ENCODE measurements at places on chromosomes 3 and 15.

- no peak for DNase-seq
Observed at GRCh38 chr3:185216607-185216958, 37.3 kb downstream of the EHHADH start.

DNA sequence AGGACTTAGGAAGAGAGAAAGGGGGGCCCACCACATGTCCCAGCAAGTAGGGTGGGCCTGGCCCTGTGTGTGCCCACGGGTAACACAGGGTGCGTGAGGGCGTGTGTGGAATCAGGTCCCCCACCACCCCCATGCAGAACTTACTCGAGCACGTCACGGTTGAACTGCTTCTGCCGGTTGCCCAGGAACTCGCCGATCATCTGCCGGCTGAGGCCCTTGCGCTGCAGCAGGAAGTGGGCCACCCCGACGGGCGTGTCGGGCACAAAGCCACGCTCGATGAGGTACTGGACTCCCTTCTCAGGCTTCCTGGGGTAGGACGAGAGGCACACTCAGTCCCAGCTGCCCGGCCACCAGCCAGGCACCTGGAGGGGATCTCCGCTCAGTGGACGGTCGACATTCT, 83.1 kb upstream of the RPL32 start:
- DNase-seq, result no peak

DNA sequence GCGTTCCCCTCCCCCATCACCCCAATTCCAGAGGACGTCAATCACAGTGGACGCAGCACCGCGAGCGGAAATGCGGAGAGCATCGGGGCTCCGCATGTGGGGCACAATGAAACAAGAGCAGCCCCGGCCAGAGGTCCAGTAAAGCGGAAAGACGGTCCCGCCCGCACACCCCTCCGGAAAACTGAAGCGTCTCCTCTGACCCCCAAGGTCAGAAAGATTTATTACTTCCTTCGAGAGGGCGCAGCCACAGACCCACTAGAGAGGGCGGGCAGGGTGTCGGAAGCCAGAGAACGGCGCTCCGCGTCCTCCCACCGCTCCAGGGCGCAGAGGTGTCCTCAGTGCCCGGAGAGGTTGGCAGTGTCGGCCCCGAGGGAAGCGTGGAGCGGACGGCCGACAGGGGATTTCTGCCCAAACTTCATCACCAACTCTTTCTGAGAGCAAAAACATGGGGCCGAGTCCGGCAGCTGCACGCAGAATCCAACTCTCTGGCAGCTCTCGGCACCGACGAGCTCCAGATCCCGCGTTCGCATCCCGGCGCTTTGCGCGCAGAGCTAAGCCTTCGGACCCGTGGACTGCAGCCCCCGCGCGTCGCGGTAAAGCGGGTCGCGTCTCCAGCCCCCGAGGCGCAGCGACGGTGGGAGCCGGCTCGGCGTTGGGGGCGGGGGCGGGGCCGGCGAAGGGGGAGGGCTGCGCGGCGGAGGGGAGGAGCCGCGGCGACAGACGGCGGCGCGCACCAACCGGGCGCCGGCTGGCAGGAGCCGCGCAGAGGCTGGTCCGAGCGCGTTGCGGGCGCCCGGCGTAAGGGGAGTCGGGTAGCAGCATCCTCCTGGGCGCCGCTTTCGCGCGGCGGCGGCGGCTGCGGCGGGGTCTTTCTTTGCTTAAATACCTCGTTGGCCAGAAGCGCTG, at the start of gene CHST2:
TSS of gene CHST2 (plus strand) at position 763 of the 906 bp plus-strand sequence. CDS start 1,046 bp downstream, outside the sequence.
- DNase-seq, result peak; percentile 78

GRCh38 chr3:9251055-9251786, 1.8 kb upstream of the SRGAP3 start:
- no peak for DNase-seq

DNA sequence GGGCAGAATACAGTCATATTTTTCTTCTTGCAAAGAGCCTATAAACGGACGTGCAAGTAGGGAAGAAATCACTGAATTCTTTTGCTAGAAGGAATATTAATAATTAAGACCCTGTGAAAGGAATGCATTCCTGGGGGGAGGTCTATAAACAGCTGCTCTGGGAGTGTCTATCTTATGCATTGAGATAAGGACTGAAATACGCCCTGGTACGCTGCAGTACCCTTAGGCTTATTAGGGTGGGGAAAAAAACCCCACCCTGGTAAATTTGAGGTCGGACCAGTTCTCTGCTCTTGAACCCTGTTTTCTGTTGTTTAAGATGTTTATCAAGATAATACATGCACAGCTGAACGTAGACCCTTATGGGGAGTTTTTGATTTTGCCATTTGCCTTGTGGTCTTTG, 100.0 kb upstream of the KBTBD8 start:
- DNase-seq, result no peak

DNA sequence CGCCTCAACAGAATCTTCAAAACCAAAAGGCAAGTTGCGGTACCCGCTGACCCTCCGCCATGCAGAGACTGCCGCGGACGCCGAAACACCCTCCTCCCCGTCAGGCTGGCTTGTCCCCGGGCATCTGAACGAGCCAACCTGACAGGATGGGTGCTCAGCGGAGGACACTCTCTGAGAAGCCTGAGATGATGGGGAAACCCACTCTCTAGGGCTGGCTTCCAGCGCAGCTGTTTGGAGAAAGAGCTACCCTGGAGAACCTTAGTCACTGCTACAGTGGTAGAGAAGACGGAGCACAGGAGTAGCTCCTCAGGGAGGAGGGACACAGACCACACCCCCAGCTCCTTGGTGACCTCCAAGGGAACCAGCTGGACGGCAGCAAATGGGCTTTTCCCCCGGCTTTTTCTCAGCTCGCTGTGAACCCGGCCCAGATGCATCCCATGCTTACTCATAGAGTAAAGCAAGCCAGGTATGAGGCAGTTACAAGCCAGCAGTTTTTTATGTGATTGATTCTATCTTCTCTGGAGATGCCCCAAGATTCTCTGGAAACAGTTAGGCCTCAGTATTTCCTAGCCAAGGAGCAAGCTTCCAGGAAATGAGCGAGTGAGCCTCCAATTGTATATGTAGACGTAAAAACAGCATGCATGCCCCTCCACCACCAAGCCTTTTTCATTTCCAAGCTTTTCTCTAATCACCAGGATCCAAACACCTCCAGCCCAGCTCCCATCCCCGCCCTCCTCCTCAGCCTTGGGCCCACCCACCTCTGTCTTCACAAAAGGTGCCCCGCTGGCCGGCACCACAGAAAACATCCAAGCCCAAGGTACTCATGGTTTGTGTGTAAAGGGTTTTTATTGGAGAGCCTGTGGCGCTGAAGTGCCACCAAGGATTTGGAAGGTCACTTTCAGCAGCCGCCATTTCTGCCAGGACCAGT, 38.7 kb downstream of the FAM174B start:
- no peak for DNase-seq

- DNase-seq, result no peak
Observed at GRCh38 chr3:161265916-161266571, 44.9 kb downstream of the NMD3 start.

DNA sequence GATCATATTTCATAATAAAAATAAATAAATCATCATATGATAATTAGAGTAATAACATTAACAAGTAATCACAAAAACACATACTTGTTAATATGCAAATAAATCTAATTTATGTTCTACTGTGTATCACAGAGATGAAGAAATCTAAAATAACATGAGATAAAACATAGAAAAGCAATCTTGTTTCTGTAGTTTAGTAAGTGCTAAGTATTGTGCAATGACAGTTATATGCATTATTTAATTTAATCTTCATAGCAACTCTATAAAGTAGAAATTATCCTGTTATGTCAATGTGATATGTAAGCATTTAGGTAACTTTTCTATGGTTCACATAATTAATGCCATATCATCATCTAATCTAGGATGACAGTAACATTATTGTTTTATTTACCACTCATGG, 108.2 kb upstream of the KCNMB2 start:
- DNase-seq, result no peak

GRCh38 chr15:82312586-82313349, 36.5 kb downstream of the GOLGA6L10 start:
- no peak for DNase-seq

- DNase-seq, result no peak
Observed at GRCh38 chr15:62465173-62465572, 300.1 kb upstream of the C2CD4B start.

- DNase-seq, result no peak
Observed at GRCh38 chr15:29825227-29825626, 3.0 kb upstream of the TJP1 start.

- no peak for DNase-seq
Observed at GRCh38 chr3:78912259-78912658, 855.5 kb downstream of the ROBO1 start.

- no peak for DNase-seq
Observed at GRCh38 chr15:48641416-48641815, 4.1 kb downstream of the FBN1 start.

DNA sequence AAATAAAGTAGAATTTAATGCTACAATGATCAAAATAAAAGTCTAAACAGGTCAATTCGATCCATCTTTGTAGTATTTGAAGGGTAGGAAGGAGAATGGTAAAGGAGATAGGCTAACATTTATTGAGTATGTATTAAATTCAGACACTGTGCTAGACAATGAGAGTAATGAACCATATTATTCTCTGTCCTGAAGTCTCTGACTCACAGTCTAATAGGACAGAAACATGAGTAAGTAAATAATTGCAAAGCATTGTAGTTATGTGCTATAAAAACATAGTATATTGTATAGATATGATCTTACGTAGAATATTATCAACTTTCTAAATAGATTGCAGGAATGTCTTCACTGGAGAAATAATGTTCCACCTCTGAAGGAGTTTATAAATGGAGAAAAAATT, 64.5 kb downstream of the MDFIC2 start:
- no peak for DNase-seq

DNA sequence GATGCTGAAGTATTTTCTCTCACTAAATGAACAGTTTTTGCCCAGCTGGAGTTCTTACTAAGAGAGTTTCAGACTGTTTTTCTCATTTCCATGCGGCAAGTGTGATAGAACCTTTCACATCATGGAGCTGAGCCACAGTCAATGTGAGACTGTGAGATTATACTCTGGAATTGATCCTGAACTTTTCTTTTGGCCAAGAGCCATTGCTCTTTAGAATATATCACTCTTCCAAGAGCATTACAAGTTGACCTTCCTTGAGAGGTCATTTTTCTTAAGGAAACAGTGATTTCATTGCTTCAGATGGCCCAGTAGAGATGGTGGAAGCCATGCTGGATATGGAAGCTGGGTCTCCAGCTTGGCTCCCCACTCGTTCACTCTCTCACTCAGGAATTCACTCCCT, 212.9 kb upstream of the UMPS start:
- DNase-seq, result no peak

DNA sequence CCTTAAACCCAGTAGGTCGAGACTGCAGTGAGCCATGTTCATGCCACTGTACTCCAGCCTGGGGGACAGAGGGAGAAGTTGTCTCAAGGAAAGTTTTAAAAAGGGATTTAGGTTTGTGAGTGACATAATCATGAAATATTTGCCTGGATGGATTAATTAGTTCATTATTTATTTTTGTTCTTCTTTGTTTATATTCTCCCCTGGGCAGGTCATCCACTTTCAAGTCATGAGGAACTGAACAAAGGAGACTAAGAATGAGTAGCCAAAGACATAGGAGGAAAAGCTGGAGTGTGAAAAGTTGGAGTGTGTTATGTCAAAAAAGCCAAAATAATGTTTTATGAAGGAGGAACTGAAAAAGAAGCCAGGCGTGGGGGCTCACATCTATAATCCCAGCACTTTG, 17.7 kb upstream of the PCCB start:
- DNase-seq, result no peak

DNA sequence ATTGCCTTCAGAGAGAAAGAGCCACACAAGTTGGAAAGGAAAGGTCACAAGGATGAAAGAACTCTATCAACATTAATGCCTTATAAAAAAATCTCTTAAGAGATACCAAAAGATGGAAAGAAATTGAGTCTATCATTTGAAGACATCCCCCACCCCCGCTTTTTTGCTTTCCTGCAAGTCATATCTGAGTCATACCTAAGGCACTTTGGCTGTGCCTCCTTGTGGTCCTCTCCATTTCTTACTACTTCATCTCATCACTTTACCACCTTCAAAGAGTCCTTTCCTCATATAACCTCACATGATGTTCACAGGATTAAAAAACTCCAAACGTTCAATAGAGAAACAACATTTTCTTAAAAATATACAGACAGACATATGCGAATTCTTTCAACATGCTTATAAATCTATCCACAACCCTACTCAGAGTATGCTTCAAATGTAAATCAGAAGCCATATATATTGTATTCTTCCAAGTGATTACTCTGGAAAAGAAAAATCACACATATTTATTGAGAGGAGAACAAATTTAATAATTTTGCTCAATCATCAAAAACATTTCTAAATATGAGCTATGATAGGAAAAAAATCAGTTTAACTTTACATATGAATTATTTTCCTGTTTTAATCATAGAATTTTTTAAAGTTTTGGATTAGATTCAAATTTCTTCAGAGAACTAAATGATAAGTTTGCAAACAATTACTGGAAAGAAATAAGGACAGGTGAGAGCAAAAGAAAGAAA, 1003.9 kb upstream of the CFAP20DC start:
- no peak for DNase-seq

GRCh38 chr3:181694805-181695660, 16.7 kb upstream of the SOX2 start:
- DNase-seq, result no peak

GRCh38 chr3:182370949-182371348, 422.4 kb upstream of the ATP11B start:
- DNase-seq, result no peak

GRCh38 chr3:114331710-114332109, 37.9 kb downstream of the TIGIT start:
- DNase-seq, result no peak

DNA sequence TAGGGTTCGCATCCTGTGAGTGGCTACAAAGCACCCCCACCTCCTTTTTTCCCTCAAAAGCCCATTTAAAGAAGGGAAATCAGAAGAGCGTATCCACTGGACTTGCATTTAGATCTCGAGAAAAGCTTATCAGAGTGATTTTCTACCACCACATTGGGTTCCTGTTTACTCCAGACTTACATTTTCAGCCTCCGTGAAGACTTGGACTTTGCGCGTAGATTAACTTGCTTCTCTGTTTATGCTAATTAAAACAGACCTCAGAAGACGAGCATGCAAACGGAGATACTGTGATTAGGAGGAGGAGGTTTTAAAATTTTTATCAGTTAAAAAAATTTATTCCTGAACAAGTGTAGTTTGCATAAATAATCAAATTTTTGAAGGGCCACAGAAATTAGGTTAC, 115.7 kb downstream of the AKAP13 start:
- no peak for DNase-seq

GRCh38 chr3:13259831-13260230, 160.3 kb downstream of the NUP210 start:
- no peak for DNase-seq

All from CD4-positive, alpha-beta T cell treated with Interleukin-1 beta for 1 hour (primary cell).